Sigmoid colon (tissue), 7 donors: ENCODE measurements at places on chromosomes 12 and 14. TPM values are rescaled to one million over a fixed set of nuclear protein-coding genes. Genes with fewer than 3 reads are reported as not detected.

- H3K4me1 ChIP-seq: peaks cover 25% of the 10 kb centered on the region
- no peaks in the 10 kb centered on the region for H3K36me3 ChIP-seq
- peak overlapping the region; percentile 50 for H3K4me3 ChIP-seq
- H3K27ac ChIP-seq: peak overlapping the region; percentile 84
- H3K27me3 ChIP-seq: no peaks in the 10 kb centered on the region
- DNase-seq: no peak
These were observed 7.2 kb upstream of the LMO3 start for GRCh38 chr12:16613199-16613598.

DNA sequence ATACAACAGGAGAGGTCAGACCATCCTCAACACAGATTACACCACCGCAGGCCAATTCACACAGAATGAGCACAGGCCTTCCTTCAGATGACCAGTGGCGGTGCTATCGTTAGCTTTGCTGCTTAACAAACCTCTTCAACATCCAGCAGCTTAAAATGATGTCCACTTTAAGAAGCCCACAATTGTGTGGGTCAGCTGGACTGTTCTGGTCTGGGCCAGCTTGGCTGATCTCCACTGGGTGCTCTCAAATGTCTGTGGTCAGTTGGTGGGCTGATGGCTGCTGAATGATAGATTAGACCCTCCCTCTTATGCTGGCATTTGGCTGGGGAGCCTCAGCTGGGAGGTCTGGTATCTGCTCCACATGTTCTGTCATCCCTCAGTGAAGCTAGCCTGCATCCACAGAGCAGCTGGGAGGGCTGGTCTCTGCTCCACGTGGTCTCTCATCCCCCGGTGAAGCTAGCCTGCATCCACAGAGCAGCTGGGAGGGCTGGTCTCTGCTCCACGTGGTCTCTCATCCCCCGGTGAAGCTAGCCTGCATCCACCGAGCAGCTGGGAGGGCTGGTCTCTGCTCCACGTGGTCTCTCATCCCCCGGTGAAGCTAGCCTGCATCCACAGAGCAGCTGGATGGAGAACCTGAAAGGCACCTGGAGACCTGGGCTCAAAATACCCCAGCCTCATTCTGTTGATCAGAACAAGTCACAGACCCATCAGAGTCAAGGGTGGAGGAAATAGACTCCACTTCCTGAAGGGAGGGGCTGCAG lies 203.6 kb upstream of the DIO3 start:
- H3K4me3 ChIP-seq: no peak overlapping the region
- H3K4me1 ChIP-seq: peaks cover 6% of the 10 kb centered on the region
- no peaks in the 10 kb centered on the region for H3K27me3 ChIP-seq
- peak; percentile 48 for DNase-seq

The CABP1 gene
- 1.7 TPM for total RNA-seq

GRCh38 chr14:32666308-32666707 lies 272.4 kb upstream of the NPAS3 start:
- no peaks in the 10 kb centered on the region for H3K36me3 ChIP-seq
- no peaks in the 10 kb centered on the region for H3K27me3 ChIP-seq
- H3K4me3 ChIP-seq: no peak overlapping the region
- no peak for DNase-seq
- no peaks in the 10 kb centered on the region for H3K4me1 ChIP-seq

- DNase-seq: no peak
- H3K4me1 ChIP-seq: peaks cover 36% of the 10 kb centered on the region
- H3K27me3 ChIP-seq: peaks cover 34% of the 10 kb centered on the region
- H3K4me3 ChIP-seq: no peak overlapping the region
These were observed 1.1 kb upstream of the BMP4 start for GRCh38 chr14:53957739-53958138.

The FAIM2 gene
- total RNA-seq: 5.8 TPM

DNA sequence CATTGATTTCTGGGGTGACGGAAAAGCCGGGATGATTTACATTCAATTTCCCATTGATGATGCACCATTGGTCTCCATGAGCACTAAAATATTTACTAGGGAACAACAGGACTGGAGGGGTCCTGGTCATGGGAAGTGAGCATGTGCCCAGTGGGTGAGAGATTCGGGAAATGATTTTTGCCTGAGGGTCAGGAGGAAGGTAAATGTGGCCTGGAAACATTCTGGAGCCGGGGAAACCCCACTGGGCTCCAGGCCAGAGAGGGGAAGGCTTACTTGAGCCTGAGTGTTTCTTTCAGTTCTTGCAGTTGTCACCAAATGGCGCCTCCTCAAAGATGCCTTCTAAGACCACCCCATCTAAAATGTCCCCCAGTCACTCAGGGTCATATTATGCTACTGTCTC lies 532.3 kb upstream of the TBX3 start:
- peaks cover 14% of the 10 kb centered on the region for H3K4me1 ChIP-seq
- DNase-seq: no peak
- H3K27ac ChIP-seq: no peak overlapping the region
- H3K27me3 ChIP-seq: no peaks in the 10 kb centered on the region
- no peaks in the 10 kb centered on the region for H3K36me3 ChIP-seq

- no peak overlapping the region for H3K4me3 ChIP-seq
- peaks cover 8% of the 10 kb centered on the region for H3K36me3 ChIP-seq
- no peaks in the 10 kb centered on the region for H3K27me3 ChIP-seq
These were observed 65.7 kb downstream of the DICER1 start for GRCh38 chr14:95091581-95091980.

DNA sequence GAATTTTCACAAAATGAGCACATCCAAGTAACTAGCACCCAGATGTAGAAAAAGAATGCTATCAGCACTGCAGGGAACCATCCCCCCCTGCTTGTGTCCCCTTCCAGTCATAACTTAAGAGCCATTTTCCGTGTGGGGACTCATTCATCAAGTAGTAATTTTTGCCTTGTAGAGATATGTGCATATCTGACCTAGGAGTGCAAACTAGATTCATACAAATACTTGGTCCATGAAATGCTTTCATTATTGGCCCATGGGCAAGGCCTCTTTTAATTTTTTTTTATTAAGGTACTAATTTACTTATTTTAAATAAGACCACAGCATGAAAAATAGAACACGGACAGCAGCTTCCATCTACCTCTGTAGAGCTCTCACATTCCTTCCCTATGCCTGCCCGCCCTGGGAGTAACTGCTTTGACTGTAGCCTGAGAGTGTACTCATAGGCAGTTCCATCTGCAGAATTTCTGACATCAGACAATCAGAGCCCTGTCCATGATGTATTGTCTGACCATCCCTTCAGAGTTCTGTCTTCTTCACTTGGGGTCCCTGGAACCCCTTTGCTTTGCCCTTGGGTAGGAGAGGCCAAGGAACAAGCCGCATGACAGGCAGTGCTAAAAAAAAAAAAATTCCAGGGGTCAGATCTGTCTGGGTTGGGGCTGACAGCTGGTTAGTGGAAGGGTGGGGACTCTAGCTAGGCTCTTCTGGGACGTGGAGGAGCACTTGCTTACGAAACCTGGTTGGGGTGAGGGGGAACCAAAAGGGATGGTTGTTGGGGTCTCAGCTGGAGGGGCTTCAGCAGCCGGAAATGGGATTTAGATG lies 131.7 kb downstream of the C12orf75 start:
- no peaks in the 10 kb centered on the region for H3K4me1 ChIP-seq
- no peaks in the 10 kb centered on the region for H3K27me3 ChIP-seq
- no peak for DNase-seq
- H3K36me3 ChIP-seq: no peaks in the 10 kb centered on the region
- no peak overlapping the region for H3K27ac ChIP-seq

- no peaks in the 10 kb centered on the region for H3K27me3 ChIP-seq
- H3K4me1 ChIP-seq: no peaks in the 10 kb centered on the region
- no peak for DNase-seq
- no peak overlapping the region for H3K4me3 ChIP-seq
- H3K27ac ChIP-seq: no peak overlapping the region
- H3K36me3 ChIP-seq: peaks cover 29% of the 10 kb centered on the region
These were observed 147.9 kb downstream of the SYNE2 start for GRCh38 chr14:64000749-64001148.

The TAS2R13 gene
- total RNA-seq: 2.9 TPM

DNA sequence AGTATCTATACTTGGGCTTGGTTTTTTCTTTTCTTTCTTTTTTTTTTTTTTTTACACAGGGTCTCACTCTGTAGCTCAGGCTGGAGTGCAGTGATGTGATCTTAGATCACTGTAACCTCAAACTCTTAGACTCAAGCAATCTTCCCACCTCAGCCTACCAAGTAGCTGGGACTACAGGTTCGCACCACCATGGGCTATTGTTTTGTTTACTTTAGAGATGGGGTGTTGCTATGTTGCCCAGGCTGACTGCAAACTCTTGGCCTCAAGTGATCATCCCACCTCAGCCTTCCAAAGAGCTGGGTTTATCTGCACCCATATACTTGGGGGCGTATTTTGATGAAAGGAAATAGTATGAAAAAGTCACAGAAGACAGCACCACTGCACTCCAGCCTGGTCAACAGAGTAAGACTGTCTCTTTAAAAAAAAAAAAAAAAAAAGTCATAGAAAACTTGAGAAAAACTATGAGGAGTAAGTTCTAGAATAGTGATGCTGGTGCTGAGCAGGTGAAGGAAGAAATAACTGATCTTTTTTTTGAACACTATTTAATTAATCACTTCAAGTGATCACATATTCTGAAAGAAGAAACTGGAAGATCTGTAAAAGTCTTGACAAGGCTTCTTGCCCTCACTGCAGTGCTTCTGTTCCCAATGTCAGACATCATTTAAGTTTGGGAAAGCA lies 53.8 kb upstream of the NPFF start:
- H3K36me3 ChIP-seq: no peaks in the 10 kb centered on the region
- no peaks in the 10 kb centered on the region for H3K27me3 ChIP-seq
- H3K4me1 ChIP-seq: peaks cover 41% of the 10 kb centered on the region
- no peak for DNase-seq
- H3K27ac ChIP-seq: no peak overlapping the region

The EEF1AKMT3 gene
- total RNA-seq: 11.9 TPM
